OCI-LY7 (cell line): ENCODE measurements at places on chromosomes 11 and 22. TPM values are rescaled to one million over a fixed set of nuclear protein-coding genes. Genes with fewer than 3 reads are reported as not detected.

SCUBE1 gene
- total RNA-seq: not detected in 2 replicates

ABTB2 gene
- 0.06 and 0.07 TPM in 2 replicates for total RNA-seq

OR4A5 gene
- total RNA-seq: not detected in 2 replicates

CCDC87 gene
- 0.17 and 0.36 TPM in 2 replicates for total RNA-seq

UBE4A gene
- 37.7 and 38.4 TPM in 2 replicates for total RNA-seq

GRCh38 chr11:43937434-43938411, 4.7 kb upstream of the C11orf96 start:
- DNase-seq: no peak

GRCh38 chr22:48556751-48557150, 1270.9 kb downstream of the BRD1 start:
- DNase-seq: no peak

- DNase-seq: no peak
Observed at GRCh38 chr11:70399681-70400112, 1.4 kb downstream of the CTTN start.
